ENCODE measurements at places on chromosomes 5 and 9. TPM values are rescaled to one million over a fixed set of nuclear protein-coding genes. Genes with fewer than 3 reads are reported as not detected.
A peak's percentile ranks its signal among the peaks of the same experiment; 100 is the strongest.

DNA sequence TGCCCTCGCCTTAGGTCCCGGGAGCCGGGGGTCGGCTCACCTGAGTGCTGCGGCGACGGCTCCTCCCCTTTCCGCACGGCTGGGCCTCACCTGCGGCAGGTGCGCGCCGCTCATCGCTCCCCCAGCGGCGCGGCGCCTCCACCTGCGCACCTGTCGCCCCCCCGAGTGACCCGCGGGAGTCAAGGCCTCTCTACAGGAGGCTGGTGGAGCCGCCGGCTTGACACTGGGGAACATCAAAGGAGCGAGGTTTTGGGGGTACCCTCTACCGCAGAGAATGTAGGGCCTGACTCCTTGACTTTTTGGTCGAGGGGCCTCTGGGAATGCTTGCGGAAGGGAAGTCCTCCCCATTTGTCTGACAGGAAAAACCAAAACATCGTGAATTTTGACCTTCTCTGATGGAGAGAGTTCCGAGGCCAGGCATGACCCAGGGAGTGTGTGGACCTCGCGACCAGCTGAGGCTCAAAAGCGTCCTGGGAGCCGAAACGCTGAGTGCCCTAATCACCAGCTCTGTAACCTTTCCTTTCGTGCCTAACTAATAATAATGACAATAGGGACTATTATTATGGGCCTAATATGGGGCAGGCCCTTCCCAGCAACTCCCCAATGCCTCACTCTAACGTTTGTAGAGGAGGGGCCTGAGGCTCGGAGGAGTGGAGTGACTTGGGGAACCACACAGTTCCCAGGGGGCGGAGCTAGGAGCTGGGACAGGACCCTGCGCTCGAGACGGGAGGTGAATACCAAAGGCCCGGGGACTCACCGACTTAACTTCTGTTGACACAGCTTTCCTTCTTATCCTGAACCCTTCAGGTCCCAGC is 714 bp upstream of the IER5L start:
- H3K36me3 ChIP-seq = no peaks in the 10 kb centered on the region
- H3K27me3 ChIP-seq = no peaks in the 10 kb centered on the region
- H3K4me3 ChIP-seq = peak overlapping the region; percentile 93
- peaks cover 24% of the 10 kb centered on the region for H3K4me1 ChIP-seq
- DNase-seq = no peak

Gene CARD19
- polyA plus RNA-seq = 42.7 TPM

GRCh38 chr9:127214421-127215267 is 49.9 kb upstream of the GARNL3 start:
- no peak for DNase-seq
- peaks cover 5% of the 10 kb centered on the region for H3K4me1 ChIP-seq
- no peaks in the 10 kb centered on the region for H3K27me3 ChIP-seq
- H3K4me3 ChIP-seq = no peak overlapping the region

Gene CCDC127
- polyA plus RNA-seq = 8.5 TPM

DNA sequence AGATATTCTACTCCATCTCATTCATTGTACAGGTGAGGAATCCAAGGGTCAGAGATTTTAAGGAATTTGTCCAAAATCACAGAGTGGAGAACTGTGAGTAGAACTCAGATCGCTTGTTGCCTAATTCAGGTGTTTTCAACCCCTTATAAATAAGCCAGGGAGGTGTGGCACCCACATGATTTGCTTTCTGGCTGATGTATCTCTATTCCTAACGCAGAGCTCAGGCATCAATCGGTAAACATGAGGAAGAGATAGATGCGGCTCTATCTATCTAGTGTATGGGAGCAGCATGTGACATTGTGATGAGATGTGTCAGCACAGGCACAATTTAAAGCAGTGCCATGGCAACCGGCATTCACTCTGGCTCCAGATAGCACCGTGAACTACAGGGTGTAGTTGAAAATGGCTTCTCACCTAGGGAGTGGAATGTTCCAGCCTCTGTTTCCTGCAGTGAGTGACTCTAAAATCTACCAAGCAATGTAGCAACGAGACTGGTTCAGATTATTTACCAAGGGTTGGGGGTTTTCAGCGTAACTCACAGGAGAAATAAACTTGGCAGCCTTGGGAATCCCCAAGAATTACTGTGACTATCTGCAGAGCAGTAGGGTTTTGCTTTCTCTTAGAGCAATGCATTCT is 53.4 kb upstream of the SUB1 start:
- H3K4me1 ChIP-seq = no peaks in the 10 kb centered on the region
- no peaks in the 10 kb centered on the region for H3K27me3 ChIP-seq
- no peaks in the 10 kb centered on the region for H3K36me3 ChIP-seq
- H3K27ac ChIP-seq = no peak overlapping the region
- H3K4me3 ChIP-seq = no peak overlapping the region

DNA sequence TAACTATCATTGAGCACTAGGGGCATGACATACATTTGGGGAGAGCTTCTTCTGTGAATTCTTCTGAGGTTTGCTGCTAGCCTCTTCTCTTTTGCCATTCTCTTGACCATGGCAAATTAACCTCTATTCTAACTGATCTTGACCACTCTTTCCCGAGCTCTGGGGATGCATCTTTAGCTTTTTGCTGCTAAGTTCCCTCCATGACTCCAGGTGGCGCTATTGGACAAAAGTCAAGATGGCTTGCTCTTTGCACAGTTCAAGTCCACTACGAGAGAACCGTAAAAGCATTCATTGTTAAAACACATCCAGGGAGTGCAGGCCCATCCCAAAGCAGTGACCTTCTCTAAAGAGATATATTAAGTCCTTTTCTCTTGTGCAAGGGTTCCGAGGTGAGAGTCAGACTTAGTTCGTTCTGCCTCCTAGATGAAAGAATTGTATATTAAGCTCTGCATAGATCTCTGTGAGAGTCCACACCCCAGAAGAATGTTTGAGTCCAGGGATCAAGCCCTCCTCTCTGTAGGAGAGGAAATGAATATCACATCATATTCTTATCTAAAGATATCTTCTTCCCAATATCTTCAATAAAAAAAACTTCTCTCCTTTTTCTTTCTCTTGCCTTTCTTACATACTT is 1152.9 kb upstream of the CDH6 start:
- no peaks in the 10 kb centered on the region for H3K27me3 ChIP-seq
- no peak overlapping the region for H3K4me3 ChIP-seq
- DNase-seq = no peak
- H3K4me1 ChIP-seq = no peaks in the 10 kb centered on the region
- H3K36me3 ChIP-seq = no peaks in the 10 kb centered on the region

- no peak for DNase-seq
- no peaks in the 10 kb centered on the region for H3K27me3 ChIP-seq
- H3K4me3 ChIP-seq = no peak overlapping the region
- no peak overlapping the region for H3K27ac ChIP-seq
Measured at GRCh38 chr9:114811301-114811700, 5.5 kb upstream of the TNFSF15 start.

Gene HAVCR2
- polyA plus RNA-seq = 0.80 TPM

DNA sequence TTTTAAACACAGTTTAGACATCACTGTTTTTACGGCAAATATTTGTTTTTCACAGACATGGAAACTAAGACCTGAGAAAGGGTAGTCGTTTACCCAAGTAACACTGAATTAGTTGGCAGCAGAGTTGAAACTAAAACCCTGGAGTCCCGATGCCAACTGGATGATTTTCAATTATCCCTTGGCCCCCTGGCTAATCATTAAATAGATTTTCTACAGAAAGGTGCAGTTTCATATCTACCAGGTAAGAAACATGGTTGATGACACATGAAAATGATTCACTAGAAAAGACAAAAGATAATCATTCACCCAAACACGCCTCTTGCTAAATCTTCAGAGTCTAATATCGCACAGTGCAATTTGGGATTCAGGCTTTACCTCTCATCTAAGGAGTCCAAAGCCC is 136.9 kb downstream of the SEMA5A start:
- no peak overlapping the region for H3K27ac ChIP-seq
- H3K4me3 ChIP-seq = no peak overlapping the region
- no peaks in the 10 kb centered on the region for H3K36me3 ChIP-seq
- no peaks in the 10 kb centered on the region for H3K4me1 ChIP-seq
- no peak for DNase-seq

Gene GPR150
- 0.04 TPM for polyA plus RNA-seq

Gene IDNK
- 2.6 TPM for polyA plus RNA-seq

DNA sequence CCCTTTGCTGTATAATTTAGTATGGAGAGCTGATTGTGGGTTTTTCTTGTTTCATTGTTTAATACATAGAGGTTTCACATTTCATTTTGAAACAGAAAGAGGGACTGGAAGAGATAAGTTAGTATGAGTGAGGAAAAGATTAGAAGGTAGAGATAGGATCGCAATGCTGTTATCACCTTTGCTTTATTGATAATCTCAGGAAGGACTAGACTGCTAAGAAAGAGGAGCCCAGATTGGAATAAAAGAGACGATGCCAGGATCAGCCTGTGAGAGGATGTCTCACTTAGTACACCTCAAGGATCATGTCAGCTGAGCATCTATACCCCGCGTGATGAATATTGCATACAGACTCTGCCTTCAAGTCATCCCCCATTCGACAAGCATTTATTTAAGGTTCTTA is 178.0 kb upstream of the DMAC1 start:
- no peaks in the 10 kb centered on the region for H3K36me3 ChIP-seq
- no peak overlapping the region for H3K4me3 ChIP-seq
- no peaks in the 10 kb centered on the region for H3K27me3 ChIP-seq
- H3K4me1 ChIP-seq = no peaks in the 10 kb centered on the region

Gene HSD17B3
- polyA plus RNA-seq = 2.6 TPM

DNA sequence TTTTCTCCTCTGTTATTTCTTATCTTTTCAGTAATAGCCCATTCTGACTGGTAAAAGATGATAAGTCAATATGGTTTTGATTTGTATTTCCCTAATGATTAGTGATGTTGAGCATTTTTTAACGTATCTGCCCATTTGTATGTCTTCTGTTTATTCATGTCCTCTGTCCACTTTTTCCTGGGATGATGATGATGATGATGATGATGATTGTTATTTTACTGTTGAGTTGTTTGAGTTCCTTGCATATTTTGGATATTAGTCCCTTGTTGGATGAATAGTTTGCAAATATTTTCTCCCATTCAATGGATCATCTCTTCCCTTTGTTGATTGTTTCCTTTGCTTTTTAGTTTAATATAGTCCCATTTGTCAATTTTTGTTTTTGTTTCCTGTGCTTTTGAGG is 27.0 kb downstream of the UTP15 start:
- DNase-seq = no peak
- H3K27me3 ChIP-seq = no peaks in the 10 kb centered on the region
- H3K4me1 ChIP-seq = no peaks in the 10 kb centered on the region

Gene TRIP13
- polyA plus RNA-seq = 0.19 TPM

DNA sequence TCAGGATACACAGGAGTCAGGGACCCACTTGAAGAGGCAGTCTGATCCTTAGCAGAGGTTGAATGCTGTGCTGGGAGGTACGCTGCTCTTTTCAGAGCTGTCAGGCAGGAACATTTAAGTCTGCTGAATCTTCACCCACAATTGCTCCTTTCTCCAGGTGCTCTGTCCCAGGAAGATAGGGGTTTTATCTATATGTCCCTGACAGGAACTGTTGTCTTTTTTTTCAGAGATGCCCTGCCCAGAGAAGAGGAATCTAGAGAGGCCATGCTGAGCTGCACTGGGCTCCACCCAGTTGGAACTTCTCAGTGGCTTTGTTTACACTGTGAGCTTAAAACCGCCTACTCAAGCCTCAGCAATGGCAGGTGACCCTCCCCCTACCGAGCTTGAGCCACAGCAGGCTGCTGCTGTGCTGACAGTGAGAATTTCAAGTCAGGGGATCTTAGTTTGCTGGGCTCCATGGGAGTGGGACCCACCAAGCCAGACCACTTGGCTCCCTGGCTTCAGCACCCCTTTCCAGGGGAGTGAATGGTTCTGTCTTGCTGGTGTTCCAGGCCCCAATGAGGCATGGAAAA is 169.0 kb downstream of the FBXL17 start:
- no peaks in the 10 kb centered on the region for H3K36me3 ChIP-seq
- DNase-seq = no peak
- no peak overlapping the region for H3K27ac ChIP-seq
- no peaks in the 10 kb centered on the region for H3K27me3 ChIP-seq

Gene CREB3
- polyA plus RNA-seq = 49.4 TPM

Gene SPINK7
- not detected for polyA plus RNA-seq

Gene DNAJC18
- polyA plus RNA-seq = 4.7 TPM

GRCh38 chr5:170791325-170791954 is 7.9 kb downstream of the GABRP start:
- DNase-seq = no peak
- H3K4me1 ChIP-seq = peaks cover 41% of the 10 kb centered on the region
- no peaks in the 10 kb centered on the region for H3K27me3 ChIP-seq
- no peak overlapping the region for H3K4me3 ChIP-seq
- H3K27ac ChIP-seq = peak overlapping the region; percentile 38
- no peaks in the 10 kb centered on the region for H3K36me3 ChIP-seq

DNA sequence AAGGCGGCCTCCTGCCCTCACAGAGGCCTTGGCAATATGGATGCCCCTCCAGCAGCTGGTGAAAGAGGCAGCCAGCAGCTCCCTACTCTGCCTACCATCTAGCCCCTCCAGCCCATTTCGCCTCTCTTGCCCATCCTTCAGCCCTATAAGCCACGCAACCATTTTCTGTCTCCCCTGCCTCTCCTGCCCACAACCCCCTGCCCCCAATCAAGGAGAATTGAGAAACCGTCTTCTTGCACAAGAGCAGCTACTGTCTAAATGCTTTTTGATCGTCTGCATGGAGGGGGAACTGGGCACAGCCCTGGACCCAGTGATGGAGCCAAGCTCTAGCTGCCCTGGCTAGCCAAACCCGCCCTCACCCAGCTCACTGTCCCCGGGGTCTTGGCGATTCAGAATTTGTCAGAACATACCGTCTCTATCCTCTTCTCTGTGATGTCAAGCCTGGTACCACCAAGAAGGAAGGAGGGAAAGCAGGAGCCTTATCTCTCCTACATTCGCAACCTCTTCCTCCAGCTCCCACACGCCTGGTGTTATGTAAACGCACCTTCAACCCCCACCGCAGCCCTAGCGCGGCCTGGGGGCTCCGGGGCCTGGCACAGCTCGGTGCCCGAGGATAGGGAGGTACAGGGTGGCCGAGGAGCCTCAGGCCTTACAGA is 1.2 kb downstream of the SPRY4 start:
- H3K4me3 ChIP-seq = peak overlapping the region; percentile 78
- DNase-seq = no peak

Gene SERINC5
- 6.0 TPM for polyA plus RNA-seq

GRCh38 chr5:90569084-90569483 is 10.5 kb downstream of the ADGRV1 start:
- H3K27me3 ChIP-seq = no peaks in the 10 kb centered on the region
- DNase-seq = no peak
- no peak overlapping the region for H3K27ac ChIP-seq
- no peaks in the 10 kb centered on the region for H3K4me1 ChIP-seq
- H3K4me3 ChIP-seq = no peak overlapping the region
- no peaks in the 10 kb centered on the region for H3K36me3 ChIP-seq

Gene AQP7
- polyA plus RNA-seq = 216 TPM

DNA sequence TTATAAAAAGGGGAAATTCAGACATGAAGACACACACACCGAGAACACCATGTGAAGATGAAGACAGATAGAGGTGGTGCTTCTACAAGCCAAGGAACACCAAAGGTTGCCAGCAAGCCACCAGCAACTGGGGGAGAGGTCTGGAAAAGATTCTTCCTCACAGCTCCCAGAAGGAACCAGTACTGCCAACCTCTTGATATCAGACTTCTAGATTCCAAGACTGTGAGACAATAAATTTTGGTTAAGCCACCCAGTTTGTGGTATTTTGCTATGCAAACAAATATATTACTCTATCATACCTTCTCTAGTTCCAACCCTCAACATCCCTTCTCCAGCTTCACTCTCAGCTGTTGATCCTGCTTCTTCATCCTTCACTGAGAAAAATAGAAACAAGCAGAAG is 451.1 kb downstream of the EBF1 start:
- no peak overlapping the region for H3K4me3 ChIP-seq
- H3K27ac ChIP-seq = no peak overlapping the region
- H3K36me3 ChIP-seq = no peaks in the 10 kb centered on the region
- no peaks in the 10 kb centered on the region for H3K27me3 ChIP-seq
- no peaks in the 10 kb centered on the region for H3K4me1 ChIP-seq
- DNase-seq = no peak

Gene PCDHB2
- polyA plus RNA-seq = 0.69 TPM

Gene LRRC26
- polyA plus RNA-seq = not detected
